ENCODE measurements at places on chromosomes 7 and 10. TPM values are rescaled to one million over a fixed set of nuclear protein-coding genes. Genes with fewer than 3 reads are reported as not detected.

- peak; percentile 60 for DNase-seq
These were observed 27.0 kb downstream of the LMOD2 start for GRCh38 chr7:123682690-123683089.

FXYD4 gene
- polyA plus RNA-seq, result not detected

GRCh38 chr7:30171766-30172447 is 37.1 kb downstream of the MTURN start:
- DNase-seq, result no peak

DNA sequence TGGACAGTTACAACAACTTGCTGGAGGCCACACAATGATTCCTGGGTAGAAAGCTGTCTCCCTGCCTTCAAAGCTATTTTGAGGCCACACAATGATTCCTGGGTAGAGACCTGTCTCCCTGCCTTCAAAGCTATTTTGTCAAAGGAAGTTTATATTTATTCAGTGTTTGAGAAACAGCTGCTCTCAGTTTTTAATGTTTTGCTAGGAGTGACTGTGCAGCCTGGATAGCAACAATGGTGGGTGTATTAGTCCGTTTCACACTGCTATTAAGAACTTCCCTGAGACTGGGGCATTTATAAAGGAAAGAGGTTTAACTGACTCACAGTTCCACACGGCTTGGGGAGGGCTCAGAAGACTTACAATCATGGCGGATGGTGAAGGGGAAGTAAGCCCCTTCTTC is 3.9 kb upstream of the SGPL1 start:
- DNase-seq, result no peak

- DNase-seq, result no peak
These were observed 35.3 kb downstream of the NET1 start for GRCh38 chr10:5447611-5448071.

DNA sequence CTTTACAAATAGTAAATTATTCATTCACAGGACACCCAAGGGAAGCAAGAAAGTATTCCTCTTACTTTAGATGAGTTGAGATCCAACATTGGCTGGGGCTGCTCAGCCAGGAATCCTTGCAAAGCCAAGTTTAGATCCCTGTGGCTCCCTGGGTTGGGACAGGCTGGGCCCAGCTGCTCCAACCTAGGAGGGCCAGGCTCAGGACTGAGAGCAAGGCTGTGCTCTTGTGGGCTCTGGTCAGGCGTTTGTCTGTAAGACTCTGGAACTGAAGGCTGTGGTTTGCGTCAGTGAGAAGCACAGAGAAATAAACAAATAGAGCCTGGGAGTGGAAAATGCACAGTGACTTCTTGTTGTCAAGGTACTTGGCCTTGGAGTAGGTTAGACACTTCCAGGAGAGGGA is 53.2 kb upstream of the TMEM273 start:
- no peak for DNase-seq

SPDYE6 gene
- polyA plus RNA-seq, result 6.3 TPM

RBP4 gene
- 1.00 TPM for polyA plus RNA-seq

GRCh38 chr7:138978541-138979184 is 2.5 kb downstream of the KIAA1549 start:
- DNase-seq, result no peak

OR9A2 gene
- polyA plus RNA-seq, result not detected

PTN gene
- polyA plus RNA-seq, result 176 TPM

DNA sequence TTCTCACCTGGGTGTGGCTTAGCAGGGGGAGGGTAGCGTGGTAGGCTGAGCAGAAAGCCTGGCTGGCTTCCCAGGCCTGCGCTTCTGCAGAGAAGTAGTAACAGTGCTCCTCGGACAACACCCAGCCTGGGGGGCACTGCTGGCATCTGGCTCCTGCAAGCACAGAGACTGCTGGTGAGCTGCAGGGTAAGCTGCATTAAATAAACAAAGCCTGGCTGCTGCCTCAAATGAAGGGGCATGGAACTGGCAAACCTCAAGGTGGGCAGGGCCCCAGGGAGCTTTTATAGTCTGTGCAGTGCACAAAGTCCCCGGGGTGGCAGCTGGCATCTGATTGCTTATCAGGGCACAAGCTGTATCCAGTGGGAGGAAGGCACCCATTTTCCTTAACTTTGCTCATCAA is 3.9 kb downstream of the KLRG2 start:
- DNase-seq, result no peak

DNA sequence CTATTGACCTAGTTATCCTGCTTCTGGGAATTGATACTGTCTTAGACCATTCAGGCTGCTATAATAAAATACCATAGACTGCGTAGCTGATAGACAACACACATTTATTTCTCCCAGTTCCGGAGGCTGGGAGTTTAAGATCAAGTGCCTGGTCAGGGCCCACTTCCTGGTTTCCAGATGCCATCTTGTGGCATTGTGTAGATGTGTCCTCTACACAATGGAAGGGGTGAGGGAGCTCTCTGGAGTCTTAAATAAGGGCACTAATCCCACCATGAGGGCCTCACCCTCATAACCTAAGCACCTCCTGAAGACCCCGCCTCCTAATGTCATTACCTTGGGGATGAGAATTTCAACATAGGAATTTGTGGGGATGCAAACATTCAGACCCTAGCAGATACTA is 62.4 kb downstream of the SLC35B4 start:
- DNase-seq, result no peak

GRCh38 chr7:120973849-120974248 is 14.7 kb upstream of the CPED1 start:
- no peak for DNase-seq

HSPA12A gene
- 51.3 TPM for polyA plus RNA-seq

GRCh38 chr10:112844681-112845544 is 105.1 kb upstream of the TCF7L2 start:
- DNase-seq, result no peak

- no peak for DNase-seq
These were observed 84.4 kb downstream of the SLC13A1 start for GRCh38 chr7:123115331-123115730.

DNA sequence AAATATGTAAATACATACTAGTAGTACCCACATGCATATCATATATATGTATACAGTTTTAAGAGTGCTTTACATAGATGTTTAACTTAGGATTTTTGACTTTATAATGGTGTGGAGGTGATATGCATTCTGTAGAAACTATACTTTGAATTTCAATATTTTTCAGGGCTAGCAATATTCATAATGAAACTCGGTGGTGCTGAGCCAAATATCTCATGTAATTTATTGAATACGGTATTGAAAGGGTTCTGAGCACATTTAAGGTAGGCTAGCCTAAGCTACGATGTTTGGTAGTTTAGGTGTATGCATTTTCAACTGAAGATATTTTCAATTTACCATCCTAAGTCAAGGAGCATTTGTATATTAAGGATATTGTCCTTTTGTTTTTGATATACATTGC is 36.0 kb downstream of the ZNRF2 start:
- DNase-seq, result no peak

GRCh38 chr7:98836811-98837629 is 32.8 kb downstream of the TMEM130 start:
- DNase-seq, result peak; percentile 66

USP54 gene
- 54.6 TPM for polyA plus RNA-seq

HMX3 gene
- not detected for polyA plus RNA-seq

- DNase-seq, result no peak
These were observed 47.5 kb upstream of the FGFR2 start for GRCh38 chr10:121645696-121646095.

- no peak for DNase-seq
These were observed 86.3 kb downstream of the PRKCQ start for GRCh38 chr10:6493521-6494441.

- DNase-seq, result no peak
These were observed 108.0 kb downstream of the RNLS start for GRCh38 chr10:88474884-88475844.

DNA sequence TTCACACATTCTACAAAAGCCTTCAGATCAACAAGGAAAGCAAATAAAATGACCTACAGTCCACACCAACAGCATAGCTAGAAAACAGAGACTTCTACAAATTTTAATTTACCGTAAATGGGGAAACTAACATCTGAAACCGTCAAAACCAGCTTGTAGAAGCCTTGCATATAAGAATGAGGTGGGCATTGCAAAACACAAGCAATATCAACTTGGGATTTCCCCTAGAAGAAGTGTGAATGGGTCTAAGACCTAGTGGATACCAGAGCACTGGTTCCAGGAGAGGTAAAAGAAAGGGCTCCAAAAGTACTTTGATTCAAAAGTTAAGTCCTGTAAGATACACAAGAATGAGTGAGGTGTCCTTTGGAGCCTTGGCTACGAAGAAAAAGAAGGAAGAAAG is 18.7 kb downstream of the RTKN2 start:
- DNase-seq, result no peak

DNA sequence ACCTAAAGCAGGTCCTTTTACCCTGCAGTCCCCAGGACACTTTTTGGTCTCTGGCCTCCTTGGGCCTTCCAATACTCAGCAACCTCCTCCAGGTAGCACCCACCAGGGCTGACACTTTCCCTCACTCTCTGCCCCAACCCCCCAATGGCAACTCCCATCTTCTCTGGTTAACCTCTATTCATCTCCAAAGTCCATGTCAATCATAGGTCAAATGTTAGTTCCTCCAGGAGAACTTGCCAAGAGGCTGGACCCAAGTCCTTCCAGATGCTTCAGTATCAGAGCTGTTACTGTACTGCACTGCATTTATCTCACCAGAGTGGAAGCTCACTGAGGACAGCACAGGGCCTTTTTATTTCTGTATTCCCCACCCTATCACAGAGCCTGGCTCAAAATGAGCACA is 295.0 kb upstream of the KLF14 start:
- no peak for DNase-seq

- peak; percentile 58 for DNase-seq
These were observed 501 bp downstream of the TFPI2 start for GRCh38 chr7:93890041-93890463.

- DNase-seq, result no peak
These were observed 94.3 kb upstream of the ADO start for GRCh38 chr10:62710182-62710581.

DNA sequence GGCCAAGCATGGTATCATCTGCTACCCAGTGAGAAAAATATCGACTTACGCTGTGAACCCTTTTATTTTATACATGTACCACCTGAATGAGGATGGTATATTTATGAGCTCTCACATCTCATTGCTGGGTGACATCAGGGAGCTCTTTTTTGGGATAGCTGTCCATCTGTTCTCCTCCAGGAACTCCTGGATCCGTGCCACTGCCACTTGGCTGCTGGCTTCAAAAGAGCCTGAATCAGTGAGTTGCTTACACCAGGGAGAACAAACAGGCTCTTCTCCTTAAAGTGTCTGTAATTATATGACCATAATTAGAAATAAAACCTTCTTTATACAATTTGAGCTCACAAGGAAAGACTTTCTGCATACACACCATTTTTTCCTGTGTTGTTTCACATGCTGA is 106.2 kb downstream of the KAT6B start:
- no peak for DNase-seq

GRCh38 chr7:3914051-3914775 is 613.2 kb downstream of the SDK1 start:
- no peak for DNase-seq

DNA sequence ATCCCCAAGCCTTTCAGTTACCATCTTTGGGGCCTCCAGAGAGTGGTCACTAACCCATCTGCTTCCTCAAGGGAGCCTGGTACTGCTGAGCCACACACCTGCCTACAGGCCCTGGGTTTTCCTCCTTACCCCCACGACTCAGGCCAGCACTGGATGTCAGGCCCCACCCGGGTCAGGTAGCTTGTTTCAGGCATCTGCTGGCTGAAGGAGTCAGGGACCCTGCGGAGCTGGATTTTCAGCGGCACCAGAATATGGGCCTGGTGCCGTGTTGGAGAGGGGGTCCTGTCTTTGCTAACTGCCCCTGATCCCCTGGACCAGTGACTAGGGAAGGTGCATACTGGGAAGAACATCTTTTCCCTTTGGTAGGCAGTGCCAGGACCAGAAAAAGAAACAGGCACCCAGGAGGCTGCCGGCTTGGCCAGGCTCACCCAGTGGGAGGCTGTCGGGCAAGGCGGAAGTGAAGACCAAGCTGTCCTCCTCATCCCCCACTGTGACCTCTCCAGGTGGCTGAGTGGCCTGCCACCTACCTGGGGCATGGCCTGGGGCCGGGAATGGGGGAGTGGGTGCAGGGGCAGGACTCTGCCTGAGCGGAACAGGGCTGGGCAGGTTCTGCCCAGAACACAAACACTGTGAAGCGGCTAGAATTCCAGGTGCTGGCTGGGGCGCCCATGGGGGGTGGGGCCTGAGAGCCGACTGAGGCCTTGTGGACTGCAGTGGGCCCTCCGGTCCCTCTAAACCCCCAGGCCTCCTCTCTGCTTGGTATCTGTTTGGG is 12.4 kb upstream of the SAMD8 start:
- no peak for DNase-seq

CPA4 gene
- polyA plus RNA-seq, result 0.55 TPM

- no peak for DNase-seq
These were observed 98.9 kb downstream of the C10orf105 start for GRCh38 chr10:71620642-71621041.

GRM3 gene
- polyA plus RNA-seq, result 0.13 TPM

- no peak for DNase-seq
These were observed 60.6 kb downstream of the CAV1 start for GRCh38 chr7:116585392-116585791.

- DNase-seq, result no peak
These were observed 9.2 kb upstream of the ODAD2 start for GRCh38 chr10:28008054-28008453.

DNA sequence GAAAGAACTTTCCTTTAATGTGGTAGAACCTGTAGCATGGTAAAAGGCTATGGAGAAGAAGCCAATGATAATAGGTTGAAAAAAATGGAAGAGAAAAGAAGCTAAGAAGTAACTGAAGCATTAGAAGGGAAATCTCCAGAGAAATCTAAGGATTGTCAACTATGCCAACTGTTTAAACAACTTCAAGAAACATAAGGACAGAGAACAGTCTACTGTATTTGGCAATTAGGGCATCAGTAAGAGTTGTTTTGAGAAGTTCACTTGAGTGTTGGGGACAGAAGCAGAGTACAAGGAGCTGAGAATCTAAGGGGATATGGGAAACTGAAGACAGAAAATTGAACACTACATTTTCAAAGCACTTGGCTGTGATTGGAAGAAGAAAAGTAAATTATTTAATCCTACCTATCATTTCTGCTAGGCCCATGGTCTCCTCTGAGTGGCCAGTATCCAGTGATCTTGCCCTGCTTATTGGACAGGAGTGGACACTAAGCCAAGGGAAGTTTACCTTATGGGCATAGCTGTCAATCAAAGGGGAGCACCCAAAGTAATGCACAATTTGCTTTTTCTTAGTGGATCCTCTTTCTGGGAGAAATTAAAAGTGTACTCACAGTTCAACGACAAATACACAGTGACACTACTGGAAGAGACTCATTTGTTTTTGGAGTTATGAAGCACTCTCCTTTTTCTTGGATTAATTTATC is 56.4 kb upstream of the CCDC71L start:
- no peak for DNase-seq

DEPP1 gene
- 5.5 TPM for polyA plus RNA-seq
